ENCODE measurements at places on chromosomes 1 and 21. TPM values are rescaled to one million over a fixed set of nuclear protein-coding genes. Genes with fewer than 3 reads are reported as not detected.

PDXK gene
- 30.8 TPM for total RNA-seq

LRRC38 gene
- 0.53 TPM for total RNA-seq

LIPI gene
- total RNA-seq = not detected

SDHC gene
- total RNA-seq = 29.4 TPM

UMODL1 gene
- not detected for total RNA-seq

FCMR gene
- 0.95 TPM for total RNA-seq

TCHH gene
- total RNA-seq = not detected

CACNA1S gene
- 1.9 TPM for total RNA-seq

ARHGEF16 gene
- 3.3 TPM for total RNA-seq

KRTAP21-2 gene
- not detected for total RNA-seq

ZYG11B gene
- total RNA-seq = 70.2 TPM

RPTN gene
- total RNA-seq = not detected

LCE3E gene
- not detected for total RNA-seq

SPRR4 gene
- total RNA-seq = not detected

PM20D1 gene
- 1.6 TPM for total RNA-seq

ABCA4 gene
- 0.90 TPM for total RNA-seq

COL8A2 gene
- 11.7 TPM for total RNA-seq

MSH4 gene
- 0.90 TPM for total RNA-seq

LCE2B gene
- not detected for total RNA-seq

IGSF5 gene
- total RNA-seq = 0.69 TPM

FAM78B gene
- total RNA-seq = 1.1 TPM

DIO1 gene
- total RNA-seq = not detected

TIAM1 gene
- total RNA-seq = 36.0 TPM

UBXN10 gene
- 2.4 TPM for total RNA-seq

ST6GALNAC5 gene
- total RNA-seq = 42.5 TPM

PROX1 gene
- total RNA-seq = 15.9 TPM

SAMD13 gene
- 8.1 TPM for total RNA-seq

IL22RA1 gene
- not detected for total RNA-seq

RHD gene
- total RNA-seq = 0.69 TPM

TSTD1 gene
- 23.1 TPM for total RNA-seq

FAM177B gene
- total RNA-seq = 0.53 TPM

ADORA1 gene
- 1.4 TPM for total RNA-seq

C1orf74 gene
- 3.2 TPM for total RNA-seq

CASQ2 gene
- 75.2 TPM for total RNA-seq

ADGRB2 gene
- total RNA-seq = 13.4 TPM

AMY1C gene
- total RNA-seq = not detected

TFAP2E gene
- not detected for total RNA-seq

HRNR gene
- total RNA-seq = not detected

ABCD3 gene
- 81.9 TPM for total RNA-seq

EXTL1 gene
- 2.3 TPM for total RNA-seq

AHCTF1 gene
- 45.7 TPM for total RNA-seq

BCL2L15 gene
- total RNA-seq = 0.90 TPM

TSPAN1 gene
- total RNA-seq = 7.9 TPM

NTNG1 gene
- total RNA-seq = 24.4 TPM

PLPPR5 gene
- 4.1 TPM for total RNA-seq

OR2M7 gene
- total RNA-seq = not detected

TMEM81 gene
- total RNA-seq = 0.74 TPM

SPATA46 gene
- total RNA-seq = not detected

MTARC2 gene
- total RNA-seq = 31.0 TPM

KIF21B gene
- 1.5 TPM for total RNA-seq

MYBPH gene
- total RNA-seq = 8.9 TPM
